ENCODE measurements at places on chromosomes 7 and 10.
A peak's percentile ranks its signal among the peaks of the same experiment; 100 is the strongest.

DNA sequence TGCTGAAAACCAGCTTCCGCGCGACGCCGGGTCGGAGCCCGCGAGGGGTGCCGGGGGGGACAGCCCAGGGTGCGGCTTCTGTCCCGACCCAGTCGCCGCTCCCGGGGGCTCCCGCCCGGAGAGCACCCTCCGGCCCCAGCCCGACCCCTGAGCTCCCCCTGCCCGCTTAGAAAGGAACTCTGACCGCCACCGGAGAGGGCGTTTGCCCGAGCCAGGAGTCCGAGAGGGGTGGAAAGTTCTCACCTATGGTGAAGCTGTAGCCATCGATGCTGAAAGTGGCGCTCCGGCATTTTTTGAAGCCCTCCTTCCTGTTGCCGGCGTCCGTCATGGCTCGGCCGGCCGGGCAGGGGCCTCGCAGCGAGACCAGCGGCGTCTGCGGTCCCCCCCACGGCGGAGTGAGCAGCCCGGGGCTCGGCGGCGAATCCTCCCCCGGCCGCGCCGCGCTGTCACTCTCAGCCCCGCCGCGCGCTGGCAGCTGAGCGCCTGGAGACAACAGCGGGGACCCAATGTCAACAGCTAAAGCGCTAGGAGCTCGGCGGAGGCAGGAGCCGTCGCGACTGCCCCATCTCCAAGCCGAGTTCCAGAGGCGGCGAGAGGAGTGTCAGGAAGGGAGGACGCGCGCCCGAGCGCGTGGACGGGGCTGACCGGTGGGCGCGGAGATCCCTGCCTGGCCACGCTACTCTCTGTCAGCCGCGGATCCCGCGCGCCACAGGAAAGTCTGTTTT is 191.6 kb downstream of the LSM5 start:
- no peak for DNase-seq

- DNase-seq, result no peak
Observed at GRCh38 chr7:136869991-136870865, 1.8 kb downstream of the CHRM2 start.

GRCh38 chr10:33900596-33900995 is 566.1 kb upstream of the NRP1 start:
- no peak for DNase-seq

DNA sequence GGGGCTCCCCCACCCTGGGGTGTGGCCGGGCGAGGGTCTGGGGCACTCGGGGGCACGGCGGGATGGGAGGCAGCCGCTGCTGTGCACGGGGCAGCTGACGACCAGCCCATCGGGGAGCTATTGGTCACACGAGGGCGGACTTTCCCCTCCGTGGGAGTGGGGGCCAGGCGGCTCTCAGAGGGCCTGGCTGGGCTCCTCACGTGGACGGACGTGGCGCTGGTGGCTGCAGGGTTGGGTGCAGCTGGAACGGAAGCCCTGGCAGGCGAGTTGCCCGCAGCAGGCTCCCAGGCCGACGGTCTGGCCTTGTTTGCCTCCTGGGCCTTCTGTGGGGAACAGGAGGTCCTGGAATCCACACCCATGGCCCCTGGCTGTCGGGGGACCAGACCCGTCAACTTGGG is 14.3 kb downstream of the MICALL2 start:
- no peak for DNase-seq

GRCh38 chr7:155804897-155805825 is 7.1 kb downstream of the SHH start:
- peak; percentile 27 for DNase-seq

GRCh38 chr7:44713680-44714335 is 34.8 kb upstream of the ZMIZ2 start:
- no peak for DNase-seq

DNA sequence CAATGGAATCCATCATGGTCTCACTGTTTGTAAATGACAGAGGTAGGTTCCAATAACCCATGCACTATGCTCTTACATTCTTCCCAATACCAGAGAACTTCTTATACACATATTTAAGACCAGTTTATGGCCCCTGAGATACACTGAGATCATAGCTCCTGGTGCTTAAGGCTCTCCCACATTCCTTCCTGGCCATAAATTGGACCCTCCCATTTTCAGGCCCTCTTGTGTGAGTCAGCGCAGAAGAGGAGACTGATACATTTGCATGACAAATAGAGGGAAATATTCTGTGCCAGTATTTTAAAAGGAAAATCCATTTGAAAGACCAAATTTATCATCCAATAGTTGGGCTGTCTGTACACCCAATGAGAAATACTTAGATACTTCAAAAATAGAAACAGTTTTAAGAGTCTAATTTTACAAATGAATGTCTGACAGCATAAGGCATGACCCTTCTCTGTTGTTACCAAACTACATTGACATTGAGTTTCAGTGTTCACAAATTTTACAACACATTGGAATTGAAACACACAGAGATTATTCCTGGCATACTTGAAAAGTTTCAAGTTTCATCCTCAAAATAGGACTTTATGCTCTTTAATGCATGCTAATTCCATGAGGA is 35.3 kb downstream of the SLC16A9 start:
- DNase-seq, result no peak
